ENCODE measurements at places on chromosomes 3 and 15.

- no peak for DNase-seq
Observed at GRCh38 chr15:80403712-80404056, 498 bp upstream of the ARNT2 start.

GRCh38 chr3:186828340-186828739 is 14.2 kb upstream of the ADIPOQ start:
- no peak for DNase-seq

- no peak for DNase-seq
Observed at GRCh38 chr15:82916161-82916952, 36.2 kb downstream of the HOMER2 start.

DNA sequence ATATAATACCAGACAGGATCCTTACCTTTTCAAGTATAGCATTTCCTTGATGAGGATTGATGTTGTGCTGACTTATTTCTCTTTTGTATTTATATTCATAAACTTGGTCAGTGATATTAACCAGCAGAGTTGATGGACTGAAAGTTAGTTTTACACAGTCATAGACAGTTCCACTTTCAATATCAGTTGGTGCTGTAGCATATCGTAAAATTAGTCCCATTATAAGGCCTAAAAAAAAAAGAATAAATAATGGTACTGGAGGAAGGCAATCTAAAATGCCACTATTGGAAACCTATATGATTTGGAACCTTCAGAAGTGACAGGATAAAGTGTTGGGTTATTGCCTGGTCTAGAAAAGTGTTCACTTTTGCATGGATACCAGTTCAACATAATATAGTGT is 16.3 kb downstream of the SLC9A9 start:
- no peak for DNase-seq

Measured in CD4-positive, alpha-beta T cell treated with Interleukin-2 at 100 ng/mL for 4 hours (primary cell).